ENCODE measurements at places on chromosomes 3 and 15.

- no peak for DNase-seq
These were observed 27.0 kb upstream of the PEX5L start for GRCh38 chr3:180063783-180064182.

GRCh38 chr3:140117096-140117526 lies 182.1 kb downstream of the CLSTN2 start:
- no peak for DNase-seq

DNA sequence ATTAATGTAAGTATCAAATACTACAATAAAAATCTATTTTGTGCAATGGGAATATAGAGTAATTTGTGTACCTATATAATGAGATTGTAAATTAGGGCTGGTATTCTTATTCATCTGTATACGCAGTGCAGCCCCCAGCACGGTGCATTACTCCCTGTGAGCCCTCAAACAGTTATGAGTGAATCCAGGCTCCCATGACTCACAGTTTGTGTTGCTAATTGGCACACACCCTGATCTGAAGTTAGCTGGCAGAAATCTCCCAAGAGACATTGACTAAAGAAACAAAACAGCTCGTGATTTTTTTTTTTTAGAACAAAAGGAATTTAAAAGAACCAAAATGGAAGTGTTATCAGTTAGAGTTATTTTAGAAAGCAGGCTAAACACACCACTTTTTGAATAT lies 15.7 kb downstream of the GK5 start:
- DNase-seq = peak; percentile 5

DNA sequence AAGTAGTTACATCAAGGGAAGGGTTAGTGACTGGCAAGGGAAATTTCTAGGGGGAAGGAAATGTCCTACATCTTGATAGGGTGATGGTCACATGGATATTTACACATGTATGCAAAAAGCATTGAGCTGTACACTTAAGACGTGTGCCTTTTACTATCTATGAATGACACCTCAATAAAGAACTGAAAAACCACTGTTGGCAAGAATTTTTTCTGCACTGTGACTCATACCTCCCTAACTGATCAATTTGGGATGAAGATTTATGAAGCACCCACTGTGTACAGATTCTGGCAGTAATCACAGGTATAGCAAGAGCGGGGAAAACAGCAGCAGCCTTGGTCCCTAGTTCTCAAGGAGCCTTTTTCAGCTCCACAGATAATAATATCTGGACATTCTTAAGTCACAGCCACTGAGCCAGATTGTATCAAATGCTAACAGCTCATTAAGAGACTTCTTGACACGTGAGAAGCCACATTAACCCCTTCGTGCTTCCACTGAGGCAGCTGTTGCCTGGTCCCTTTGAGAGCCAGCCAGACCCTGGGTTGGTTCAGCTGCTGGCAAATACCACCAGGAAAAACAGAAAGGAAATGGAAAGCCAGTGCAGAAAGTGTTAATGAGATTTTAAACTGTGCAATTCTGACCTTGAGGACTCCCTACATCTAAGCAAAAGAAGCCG lies 32.0 kb upstream of the GALNT15 start:
- DNase-seq = no peak

DNA sequence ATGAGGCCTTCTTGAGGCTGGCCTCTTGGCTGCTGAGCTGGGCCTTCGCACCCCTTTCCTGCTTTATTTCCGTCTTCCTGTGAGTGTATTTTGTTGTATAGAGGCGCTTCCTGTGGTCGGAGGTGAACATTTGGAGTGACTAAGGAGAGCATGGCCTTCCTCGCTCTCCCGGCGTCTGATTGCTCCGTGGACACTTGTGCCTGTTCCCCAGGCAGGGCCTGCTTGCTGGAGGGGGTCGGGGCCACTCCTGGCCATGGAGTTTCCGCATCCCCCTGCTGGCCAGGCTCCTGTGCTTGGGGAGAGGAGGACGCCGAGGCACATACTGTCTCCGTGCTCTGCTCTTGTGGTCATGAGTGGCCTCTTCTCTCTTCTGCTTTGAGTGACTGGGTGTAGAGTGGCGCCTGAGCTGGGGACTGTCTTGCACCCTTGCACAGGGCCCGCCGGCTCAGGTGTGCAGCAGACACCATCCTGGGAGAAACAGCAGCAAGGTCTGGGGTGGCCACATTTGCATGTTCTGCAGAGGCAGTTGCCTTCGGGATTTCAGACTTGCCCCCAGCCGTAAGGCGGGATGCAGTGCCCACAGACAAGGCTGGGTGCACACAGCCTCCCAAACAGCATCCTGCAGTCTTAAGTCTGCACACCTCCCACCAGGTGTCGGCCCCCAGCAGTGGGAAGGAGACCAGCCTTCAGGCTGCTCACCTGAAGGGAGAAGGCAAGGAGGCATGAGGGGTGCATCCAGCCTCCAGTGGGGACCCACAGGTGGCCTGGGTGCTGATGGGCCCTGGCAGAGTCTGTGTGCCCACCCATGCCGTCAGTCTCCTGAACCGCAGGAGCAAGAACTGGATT lies 16.4 kb downstream of the KLF13 start:
- no peak for DNase-seq

Data from hematopoietic multipotent progenitor cell treated with erythropoietin and hydrocortisone succinate and interleukin-3 and kit ligand, for 8 days (in vitro differentiated cells).